Stimulated activated CD4-positive, alpha-beta T cell treated with anti-CD3 and anti-CD28 coated beads, Interleukin-2, amount 100 ng/mL, for 48 hours (primary cell): ENCODE measurements at places on chromosomes 13 and 19.

GRCh38 chr13:113991191-113991669, 17.4 kb upstream of the C13orf46 start:
- no peak for DNase-seq

DNA sequence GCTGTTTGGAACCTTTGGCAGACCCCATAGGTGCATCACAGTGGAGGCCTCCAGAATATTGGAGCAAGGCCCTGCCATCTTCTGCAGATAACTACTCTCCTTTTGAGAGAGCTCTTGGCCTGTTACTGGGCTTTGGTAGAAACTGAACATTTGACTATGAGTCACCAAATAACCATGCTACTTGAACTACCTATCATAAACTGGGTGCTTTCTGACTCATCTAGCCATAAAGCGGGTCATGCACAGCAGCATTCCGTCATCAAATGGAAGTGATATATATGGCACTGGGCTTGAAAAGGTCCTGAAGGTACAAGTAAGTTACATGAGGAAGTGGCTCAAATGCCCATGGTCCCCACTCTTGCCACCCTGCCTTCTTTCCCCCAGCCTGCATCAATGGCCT, 782.5 kb upstream of the SLITRK6 start:
- DNase-seq = no peak

DNA sequence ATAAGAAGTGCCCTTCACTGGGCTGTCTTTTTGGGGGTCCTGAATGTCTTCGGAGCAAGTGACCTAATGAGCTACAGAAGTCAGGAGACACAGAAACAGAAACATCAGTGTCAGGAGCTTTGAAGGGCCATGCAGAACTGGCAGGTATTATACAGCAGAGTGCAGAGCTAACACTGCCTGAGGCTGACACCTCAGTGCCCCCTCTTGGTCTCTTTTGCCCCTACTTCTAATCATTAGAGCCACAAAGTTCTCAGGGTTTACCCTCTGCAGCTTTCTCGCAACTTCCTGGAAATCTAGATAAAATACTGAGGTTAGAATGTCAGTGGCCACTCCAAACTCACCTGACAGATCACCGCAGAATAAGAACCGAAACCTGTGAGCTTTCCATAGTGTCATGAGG, 172.7 kb downstream of the B3GLCT start:
- DNase-seq = no peak

GRCh38 chr19:12784871-12785430, 6.3 kb upstream of the JUNB start:
- no peak for DNase-seq

DNA sequence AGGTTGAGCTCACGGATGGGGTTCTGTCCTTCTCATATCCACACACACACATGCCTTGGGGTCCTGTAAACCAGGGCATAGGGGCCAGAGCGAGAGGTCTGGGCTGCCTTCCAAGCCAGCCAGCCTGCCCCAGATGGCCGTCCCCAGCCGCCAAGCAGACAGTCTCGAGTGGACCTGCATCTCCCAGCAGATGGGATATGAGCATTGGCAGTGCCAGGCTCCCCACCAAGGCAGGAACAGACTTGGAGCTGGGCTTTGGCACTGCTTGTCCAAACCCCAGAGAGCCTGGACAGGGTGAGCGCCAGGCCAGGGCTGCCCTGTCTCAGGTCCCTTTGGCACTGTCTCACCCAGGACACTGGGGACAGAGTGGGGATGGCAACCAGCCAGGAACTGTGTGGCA, 130.4 kb downstream of the DPF1 start:
- no peak for DNase-seq

DNA sequence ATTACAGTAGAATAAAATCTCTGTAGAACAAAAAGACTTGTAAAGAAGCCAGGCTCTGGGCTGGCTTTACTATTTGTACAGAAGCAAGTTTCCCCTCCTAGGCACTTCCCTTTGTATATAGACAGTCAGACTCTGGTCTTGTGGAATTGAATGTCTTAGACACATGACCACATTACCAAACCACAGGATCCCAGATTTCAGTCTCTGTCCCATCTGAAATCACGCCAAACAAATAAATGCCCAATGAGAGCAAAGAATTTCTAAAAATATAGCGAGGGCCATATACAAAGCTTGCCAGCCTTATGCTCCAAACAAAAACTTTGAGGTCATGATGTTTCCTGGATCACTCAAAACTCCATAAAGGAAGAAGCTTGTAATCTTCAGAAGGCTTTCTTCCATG, 23.9 kb downstream of the CCDC70 start:
- no peak for DNase-seq

- DNase-seq = peak; percentile 34
Measured at GRCh38 chr19:45152504-45153338, 8.1 kb downstream of the NKPD1 start.

DNA sequence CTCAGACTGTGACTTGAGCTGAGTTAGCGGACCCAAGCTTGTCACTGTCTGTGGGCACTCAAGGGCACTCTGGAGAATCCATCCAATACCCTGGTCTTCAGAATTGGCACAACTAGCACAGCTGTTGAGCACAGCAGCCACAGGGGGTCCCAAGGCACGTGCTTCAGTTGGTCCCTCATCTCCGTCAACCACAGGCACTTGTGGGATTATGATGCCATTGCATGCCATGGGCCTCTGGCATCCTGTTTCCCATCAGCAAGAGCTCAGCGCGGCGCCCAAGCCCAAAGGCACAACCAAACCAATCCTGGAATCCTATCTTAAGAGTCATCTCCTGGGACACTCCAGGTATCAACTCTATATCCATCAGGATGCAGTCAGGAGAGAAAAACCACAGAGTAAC, 3.7 kb upstream of the B3GNT8 start:
- no peak for DNase-seq

- peak; percentile 83 for DNase-seq
Measured at GRCh38 chr19:45423033-45423588, 606 bp downstream of the ERCC1 start.

DNA sequence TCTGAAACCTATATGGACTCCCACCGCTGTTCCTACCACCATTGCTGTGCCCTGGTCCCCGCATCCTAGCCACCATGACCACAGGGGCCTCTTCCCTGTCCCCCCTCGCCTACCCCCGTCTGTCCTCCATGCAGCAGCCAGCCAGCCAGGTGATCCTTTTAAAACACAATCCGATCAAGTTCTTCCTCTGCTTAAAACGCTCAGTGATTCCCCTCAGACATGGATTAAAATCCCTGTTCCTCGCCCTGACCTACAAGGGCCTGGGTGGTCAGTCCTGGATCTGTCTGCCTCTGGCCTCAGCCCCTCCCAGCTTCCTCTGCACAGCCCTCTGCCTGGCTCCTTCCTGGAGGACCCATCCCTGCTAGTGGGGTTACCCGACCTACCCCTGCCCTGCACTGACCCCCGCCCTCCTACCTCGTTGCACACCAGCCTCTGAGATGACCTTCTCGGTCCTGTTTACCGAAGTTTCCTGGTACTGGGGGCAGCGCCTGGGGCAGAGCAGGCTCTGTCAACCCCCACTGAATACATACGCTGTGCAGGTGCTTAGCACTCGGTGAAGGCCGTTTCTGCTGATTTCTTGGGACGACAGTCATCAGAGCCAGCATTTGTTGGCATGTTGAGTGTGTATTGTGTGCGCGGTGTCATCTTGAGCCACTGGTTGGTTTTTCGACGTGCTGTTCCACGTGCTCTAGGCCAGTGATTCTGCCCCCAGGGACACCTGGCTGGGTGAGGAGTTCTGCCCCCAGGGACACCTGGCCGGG, 14.7 kb upstream of the LENG8 start:
- no peak for DNase-seq

DNA sequence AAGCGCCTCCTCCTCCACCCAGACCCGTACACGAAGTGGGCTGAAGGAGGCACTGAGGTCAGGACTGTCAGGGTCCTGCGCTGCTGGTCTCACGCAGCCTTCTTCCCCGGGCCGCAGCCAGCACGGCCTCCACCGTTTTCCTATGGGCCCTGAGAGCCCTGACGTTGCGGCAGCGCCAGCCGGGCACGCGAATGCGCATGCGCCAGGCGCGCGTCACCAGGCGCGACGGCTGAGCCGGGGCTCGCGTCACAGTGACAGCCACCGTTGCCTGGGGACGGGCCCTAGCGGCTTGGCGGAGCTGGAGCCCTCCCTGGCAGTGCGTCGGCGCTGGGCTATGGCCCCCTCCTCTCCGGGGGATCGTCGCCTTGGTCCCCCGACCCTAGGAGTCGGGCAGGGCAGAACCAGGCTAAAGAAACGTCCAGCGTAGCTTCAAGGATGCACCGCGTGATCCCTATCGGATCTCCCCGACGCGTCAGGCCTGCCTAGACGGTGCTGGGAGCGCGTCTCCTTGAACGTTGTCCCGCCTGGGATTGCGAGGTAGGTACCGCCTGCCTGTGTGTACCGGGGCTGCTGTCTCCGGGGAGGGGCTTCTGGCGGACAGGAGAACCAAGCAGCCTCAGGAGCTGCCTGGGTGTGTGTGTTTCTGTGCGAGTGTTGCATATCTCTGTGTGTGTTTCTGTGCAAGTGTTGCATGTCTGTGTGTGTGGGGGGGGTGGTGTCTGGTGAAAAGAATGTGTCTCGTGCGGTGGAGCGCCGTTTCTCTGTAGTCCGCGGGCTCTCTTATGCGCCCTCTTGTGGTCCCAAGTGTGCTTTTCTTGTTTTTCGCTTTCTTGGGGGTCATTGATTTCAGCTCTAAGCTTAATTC, 43.2 kb downstream of the ZNF571 start:
- peak; percentile 57 for DNase-seq

DNA sequence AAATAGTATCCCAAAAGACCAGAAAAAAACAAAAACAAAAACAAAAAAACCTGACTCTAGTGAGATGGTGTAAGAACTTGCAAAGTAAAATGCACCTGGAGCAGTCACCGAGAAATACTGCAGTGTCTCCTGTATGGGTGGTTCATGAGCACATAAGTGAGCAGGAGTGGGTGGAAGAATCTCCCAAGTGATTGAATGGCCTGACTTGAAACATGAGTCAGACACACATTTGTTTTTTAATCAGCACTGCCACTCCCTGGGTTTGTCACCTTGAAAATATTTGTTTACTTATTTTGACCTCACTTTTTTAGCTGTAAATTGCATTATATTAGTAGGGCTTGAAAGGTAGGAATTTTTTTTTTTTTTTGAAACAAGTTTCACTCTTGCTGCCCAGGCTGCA, 2.0 kb downstream of the ZNF431 start:
- DNase-seq = no peak

GRCh38 chr13:50365408-50366391, 350.5 kb downstream of the KCNRG start:
- peak; percentile 37 for DNase-seq

DNA sequence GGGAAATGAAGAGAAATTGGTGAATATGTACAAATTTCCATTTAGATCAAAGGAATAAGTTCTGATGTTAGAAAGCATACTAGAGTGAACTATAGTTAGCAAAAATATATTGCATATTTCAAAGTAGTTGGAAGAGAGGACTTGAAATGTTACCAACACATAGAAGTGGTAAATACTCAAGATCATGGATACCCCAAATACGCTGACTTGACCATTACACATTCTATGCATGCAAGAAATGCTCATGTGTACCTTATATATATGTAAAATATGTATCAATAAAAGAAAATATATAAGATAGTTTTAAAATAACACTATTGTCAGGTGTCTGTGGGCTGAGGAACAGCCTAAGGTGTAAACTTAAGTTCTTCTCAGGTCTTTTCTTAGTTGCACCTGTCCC, 14.6 kb upstream of the ZNF491 start:
- no peak for DNase-seq

DNA sequence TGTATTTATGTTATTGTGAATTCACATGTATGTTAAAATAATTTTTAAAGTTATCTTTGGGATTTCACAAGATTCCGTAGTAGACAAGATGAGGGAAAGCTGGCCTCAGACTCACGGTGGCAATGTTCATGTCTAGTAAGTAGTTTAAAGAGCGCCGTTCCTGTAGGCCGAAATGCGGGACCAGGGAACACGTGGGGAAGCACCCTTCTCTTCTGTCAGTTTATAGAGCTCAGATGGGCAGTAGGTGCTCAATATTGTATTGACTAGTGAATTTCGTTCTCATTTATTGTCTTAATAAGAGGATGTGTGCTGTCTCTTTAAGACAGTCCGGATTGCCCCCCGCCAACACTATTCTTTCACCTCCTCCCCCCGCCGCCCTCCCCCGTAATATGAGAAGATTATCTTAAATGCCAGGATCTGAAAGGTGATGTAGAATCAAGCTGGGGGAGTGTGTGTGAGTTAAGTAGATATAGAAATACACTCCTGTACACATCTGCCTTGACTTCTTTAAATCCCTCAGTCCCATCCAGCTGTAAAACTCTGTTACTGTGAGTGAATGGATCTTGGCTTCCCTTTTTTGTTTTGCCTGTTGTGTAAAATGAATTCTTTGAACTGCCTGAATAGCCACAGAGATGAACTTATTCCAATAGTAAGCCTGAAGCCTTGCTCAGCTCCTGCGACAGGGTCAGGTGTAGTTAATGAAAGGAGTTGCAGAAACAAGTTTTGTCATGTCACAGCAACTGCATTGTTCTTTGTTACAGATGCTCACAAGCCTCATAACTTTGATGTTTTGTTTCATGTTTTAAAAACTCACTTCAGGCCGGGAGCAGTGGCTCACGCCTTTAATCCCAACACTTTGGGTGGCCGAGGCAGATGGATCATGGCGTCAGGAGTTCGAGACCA, 1.3 kb downstream of the LAMP1 start:
- no peak for DNase-seq

GRCh38 chr13:113150550-113151365, 7.7 kb upstream of the PROZ start:
- no peak for DNase-seq

GRCh38 chr19:32519023-32519422, 62.0 kb upstream of the PDCD5 start:
- DNase-seq = no peak

- DNase-seq = no peak
Measured at GRCh38 chr19:3397266-3398022, 31.1 kb downstream of the NFIC start.

DNA sequence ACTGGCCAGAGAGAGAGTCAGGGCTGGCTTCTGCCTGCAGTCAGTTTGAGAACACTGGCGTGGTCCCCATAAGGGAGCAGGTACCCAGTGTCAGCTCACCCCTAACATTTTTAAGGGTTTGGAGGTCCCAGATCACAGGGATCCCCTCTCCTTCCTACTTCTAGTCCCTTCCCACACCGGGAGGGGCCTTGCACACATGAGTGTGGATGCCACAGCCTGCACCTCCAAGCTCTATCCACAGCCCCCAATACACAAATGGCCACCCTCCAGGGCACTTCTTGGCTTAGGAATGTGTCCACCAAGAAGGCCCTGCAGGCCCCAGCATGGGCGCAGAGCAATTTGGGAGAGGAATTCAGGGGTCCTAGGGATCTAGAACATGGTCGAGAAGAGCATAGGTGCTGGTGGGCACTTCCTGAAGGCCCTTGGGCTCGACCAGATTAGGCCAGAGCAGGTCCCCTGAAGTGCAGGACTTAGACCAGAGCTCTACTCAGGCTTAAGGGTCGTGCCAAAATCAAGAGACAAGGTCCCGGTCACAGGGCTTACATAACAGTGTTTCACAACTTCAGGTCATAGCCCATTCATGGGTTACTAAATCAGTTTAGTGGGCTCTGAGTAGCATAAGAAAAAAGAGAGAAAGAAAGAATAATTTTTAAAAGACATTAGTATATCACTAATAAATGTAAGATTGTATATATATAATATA, 16.0 kb downstream of the FXYD5 start:
- DNase-seq = no peak

- no peak for DNase-seq
Measured at GRCh38 chr19:40588926-40589569, 12.1 kb upstream of the LTBP4 start.
